Stimulated activated CD8-positive, alpha-beta memory T cell treated with anti-CD3 and anti-CD28 coated beads, Interleukin-2, amount 100 ng/mL, for 1 hour (primary cell): ENCODE measurements at places on chromosomes 11 and 22.
A peak's percentile ranks its signal among the peaks of the same experiment; 100 is the strongest.

DNA sequence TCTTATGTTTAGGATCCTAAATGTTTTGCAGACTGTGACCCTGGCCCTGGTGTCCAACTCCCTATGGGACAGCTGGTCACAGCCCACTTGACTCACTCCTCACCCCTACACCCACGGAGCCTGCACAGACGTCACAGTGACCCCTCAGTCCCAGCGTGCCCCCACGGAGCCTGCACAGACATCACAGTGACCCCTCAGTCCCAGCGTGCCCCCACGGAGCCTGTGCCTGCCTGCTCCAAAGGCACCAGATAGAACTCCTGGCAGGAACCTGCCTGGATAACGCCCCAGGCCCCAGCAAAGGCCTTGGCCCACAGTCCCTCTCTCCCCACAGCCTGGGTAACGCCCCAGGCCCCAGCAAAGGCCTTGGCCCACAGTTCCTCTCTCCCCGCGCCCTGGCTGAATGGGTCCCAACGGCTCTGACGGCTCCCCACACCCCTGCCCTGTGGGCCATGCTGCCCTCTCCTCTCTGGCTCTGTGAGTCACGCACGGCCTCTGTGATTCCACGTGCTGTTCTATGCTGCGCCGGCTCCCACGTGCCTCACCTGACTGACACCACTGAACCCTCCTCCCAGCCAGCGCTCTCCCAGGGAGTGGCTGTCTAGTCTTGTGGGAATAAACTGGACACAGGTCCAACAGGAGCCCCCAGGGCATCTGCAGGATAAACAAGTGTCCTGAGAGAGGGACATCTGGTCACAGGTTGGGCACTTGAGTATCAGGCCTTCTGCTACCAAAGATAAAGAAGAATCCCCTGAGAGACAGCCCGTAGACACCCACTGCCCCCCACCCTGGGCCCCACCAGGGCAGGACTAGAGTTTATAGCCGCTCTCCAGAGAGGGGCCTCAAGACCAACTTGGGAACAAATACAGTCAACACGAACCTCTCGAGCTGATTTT is 250.3 kb downstream of the BRD1 start:
- no peak for DNase-seq

DNA sequence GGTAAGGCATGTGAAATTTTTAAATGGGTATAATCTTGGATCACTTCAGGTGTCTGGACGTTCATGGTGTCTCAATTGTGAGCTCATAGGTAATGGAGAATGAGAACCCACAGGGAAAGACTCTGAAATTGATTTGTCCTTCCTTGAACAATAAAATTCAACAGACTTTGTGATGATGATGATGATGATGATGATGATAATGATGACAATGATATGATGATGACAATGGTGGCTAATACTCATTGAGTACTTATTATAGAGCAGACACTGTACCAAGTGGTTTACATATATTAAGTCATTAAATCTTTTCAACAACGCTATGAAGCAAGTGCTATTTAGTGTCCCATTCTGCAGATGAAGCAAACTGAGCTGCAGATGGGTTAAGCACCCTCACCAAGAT is 86.6 kb upstream of the BDNF start:
- no peak for DNase-seq

DNA sequence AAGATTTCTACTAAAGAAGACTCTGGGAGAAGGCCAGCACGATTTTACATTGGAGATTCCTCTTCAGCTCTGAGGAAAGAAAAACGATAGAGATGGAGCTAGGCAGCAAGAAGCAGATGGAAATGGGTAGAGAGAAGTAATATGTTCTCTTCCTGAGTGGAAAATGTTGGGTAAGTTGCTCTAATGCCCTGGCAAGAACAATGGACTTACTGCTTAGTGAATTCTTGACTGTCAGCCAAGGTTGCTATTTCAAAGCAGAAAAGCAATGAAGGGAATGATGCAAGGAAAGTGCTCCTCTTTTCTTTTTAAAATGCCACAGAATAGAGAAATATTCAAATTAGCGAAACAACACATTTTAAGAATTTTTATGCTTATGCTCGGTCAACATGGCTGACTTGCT is 38.4 kb upstream of the CWF19L2 start:
- DNase-seq, result no peak

DNA sequence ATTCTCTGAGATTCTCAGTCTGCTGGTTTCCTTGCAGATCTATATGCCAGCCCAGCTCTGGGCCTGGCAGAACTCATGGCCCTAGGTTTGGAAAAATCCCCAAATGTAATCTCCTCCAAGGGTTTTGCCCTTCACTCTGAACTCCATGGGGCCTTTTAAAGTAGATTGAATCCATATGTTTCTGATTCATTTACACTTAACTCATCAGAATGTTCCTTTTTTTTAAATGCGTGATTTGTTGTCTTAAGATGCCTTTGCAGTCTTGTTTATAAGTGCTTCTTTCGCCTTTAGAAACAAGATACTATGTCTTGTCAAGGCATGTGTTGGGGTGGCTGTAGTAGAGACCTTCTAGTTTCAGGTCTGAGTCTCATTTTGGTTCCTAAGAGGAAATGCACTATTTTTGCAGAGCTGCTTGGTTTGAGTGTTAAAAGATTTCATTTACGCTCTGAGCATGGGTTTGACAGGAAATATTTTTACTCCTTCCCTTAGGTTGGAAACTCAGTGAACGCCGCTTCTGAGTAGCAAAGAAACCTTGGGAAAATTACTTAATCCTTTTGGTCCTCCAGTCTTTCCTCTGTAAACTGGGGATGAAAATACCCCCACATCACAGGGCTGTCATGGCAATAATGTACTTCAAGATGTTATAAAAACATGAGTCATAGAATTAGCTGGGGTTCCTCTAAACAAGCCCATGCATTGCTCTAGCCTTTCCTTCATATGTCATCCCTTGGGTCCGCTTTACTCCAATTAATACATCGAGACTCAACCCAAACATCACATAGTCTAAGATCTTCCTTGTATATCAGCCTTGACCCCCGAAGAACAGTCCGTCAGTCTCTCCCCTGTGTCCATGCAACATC is 83.5 kb downstream of the SNX19 start:
- no peak for DNase-seq

GRCh38 chr11:83156144-83156995 is 561 bp upstream of the PCF11 start:
- peak; percentile 98 for DNase-seq

DNA sequence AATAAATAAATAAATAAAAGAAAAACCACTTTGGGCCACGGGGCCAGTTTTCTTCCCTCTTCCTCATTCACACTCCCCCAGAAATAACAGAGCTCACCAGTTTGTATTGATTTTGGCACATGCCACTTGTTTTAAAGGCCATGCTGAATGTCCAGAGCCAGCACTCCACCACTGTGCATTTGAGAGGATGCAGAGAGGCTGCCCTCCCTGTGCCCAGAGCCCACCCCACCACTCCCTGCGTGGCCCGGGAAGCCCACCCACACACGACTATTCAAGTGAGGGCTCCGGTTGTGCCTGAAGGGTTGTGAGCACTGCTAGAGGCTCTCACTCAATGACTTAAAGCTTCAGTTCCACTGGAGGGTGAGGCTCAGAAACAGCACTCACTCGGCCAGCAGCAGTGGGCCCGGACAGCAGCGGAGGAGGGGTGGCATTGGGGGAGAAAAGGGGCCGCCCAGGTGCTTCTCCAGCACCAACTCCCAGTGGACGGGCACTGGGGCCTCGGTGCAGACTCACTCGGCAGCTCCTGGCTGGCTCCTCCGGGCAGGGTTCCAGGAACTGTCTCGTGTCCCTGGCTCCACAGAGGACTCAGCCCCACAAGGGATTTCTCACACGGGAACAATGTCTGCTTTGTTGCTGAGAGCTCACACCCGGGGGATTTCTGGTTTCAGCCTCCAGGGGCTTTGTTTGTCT is 112.7 kb downstream of the SHANK2 start:
- DNase-seq, result no peak

DNA sequence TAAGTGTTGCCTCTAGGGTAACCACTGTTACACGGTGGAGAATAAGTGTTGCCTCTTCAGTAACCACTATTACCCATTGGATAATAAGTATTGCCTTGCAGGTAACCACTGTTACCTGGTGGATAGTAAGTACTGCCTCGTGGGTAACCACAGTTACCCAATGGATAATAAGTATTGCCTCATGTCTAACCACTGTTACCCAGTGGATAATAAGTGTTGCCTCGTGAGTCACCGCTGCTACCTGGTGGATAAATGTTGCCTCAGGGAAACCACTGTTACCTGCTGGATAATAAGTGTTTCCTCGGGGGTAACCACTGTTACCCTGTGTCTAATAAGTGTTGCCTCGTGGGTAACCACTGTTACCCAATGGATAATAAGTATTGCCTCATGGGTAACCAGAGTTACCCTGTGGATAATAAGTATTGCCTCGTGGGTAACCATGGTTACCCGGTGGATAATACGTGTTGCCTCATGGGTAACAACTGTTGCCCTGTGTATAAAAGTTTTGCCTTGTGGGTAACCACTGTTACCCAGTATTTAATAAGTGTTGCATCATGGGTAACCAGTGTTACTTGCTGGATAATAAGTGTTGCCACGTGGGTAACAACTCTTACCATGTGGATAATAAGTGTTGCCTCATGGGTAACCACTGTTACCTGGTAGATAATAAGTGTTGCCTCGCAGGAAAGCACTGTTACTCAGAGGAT is 12.3 kb upstream of the NXPE4 start:
- DNase-seq, result no peak

DNA sequence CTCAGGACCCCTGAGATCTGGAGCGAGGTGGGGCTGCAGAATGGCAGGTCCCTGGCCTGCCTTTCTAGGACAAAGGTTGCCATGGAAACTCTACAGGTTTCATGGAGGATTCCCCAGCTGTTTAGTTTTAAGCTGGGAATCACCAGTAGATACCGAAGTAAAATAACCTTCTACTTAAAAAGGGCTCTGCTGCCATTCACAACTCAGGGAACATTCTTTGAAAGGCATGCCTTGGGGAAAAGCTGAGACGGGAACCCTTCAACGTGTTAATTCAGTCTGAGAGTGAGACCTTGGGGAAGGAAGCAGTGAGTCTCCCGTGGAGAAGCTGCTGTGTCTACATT is 493.3 kb downstream of the BRD1 start:
- no peak for DNase-seq

DNA sequence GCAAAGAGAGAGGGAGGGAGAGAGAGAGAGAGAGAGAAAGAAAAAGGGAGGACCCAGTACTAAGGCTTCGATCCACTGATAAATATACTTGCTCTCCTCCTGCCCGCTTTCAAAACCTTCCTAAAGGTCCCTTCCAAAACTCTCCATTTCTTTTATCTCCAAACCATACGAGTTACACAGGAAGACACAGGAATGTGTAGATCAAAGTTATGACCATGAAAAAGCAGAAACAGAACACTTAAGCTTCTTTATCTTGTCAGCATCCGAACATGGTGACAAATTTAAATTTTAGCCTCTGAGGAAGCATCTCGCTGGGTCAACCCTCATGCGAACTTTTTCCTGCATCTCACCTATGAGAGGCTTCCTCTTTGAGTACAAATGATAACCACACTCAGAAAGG is 29.2 kb upstream of the POGLUT3 start:
- DNase-seq, result no peak

GRCh38 chr11:62419314-62419929 is 589 bp downstream of the SCGB1A1 start:
- DNase-seq, result no peak

DNA sequence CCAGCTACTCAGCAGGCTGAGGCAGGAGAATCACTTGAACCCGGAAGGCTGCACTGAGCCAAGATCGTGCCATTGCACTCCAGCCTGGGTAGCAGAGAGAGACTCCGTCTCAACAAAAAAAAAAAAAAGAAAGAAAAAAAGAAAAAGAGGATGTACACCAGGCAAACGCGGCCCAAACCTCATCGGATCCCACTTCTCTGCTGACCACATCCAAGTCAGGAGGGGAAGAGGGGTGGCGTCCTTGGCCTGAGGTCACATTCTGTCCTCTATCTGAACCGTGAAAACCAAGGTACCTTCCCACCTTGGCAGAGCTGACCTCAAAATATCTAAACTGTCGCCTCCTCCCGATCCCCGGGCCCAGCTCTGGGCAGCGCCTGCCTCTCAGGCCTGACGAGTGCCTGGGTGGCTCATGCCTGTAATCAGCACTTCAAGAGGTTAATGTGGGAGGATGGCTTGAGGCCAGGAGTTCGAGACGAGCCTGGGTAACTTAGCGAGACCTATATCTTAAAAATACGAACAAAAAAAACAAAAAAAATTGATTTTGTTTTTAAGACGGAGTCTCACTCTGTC is 25.1 kb downstream of the RGL4 start:
- DNase-seq, result no peak
